Activated CD8-positive, alpha-beta memory T cell treated with anti-CD3 and anti-CD28 coated beads, Interleukin-2, amount 50 U/mL, for 4 hours (primary cell): ENCODE measurements at places on chromosomes 7 and 10.

- no peak for DNase-seq
These were observed 229.7 kb upstream of the PFKP start for GRCh38 chr10:2837674-2838073.

- DNase-seq, result no peak
These were observed 61.6 kb downstream of the A1CF start for GRCh38 chr10:50823789-50824188.

- no peak for DNase-seq
These were observed 15.4 kb upstream of the ANKRD1 start for GRCh38 chr10:90936276-90936659.

- no peak for DNase-seq
These were observed 35.3 kb upstream of the CYTH3 start for GRCh38 chr7:6307762-6308161.

DNA sequence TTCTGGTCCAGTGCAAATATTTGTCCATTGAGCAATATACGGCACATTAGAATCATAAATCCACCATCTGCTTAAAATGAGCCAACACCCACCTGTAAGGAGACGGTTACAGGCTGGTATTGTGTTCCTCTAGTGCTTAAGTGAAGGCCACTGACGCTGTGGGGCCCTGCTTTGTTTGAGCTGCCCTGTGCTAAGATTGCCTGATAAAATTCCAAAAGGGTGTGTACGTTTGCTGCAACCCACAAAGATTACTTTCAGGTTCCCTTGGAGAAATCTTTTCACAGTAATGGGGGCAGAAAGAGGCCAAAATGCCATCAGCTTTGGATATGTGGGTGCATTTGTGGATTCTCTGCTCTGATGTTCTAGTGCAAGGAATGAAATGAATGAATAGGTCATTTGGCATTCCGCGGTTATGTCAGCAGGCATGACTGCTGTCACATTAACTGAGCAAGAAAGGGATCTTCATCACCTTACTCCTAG lies 34.4 kb downstream of the AGR3 start:
- DNase-seq, result no peak

DNA sequence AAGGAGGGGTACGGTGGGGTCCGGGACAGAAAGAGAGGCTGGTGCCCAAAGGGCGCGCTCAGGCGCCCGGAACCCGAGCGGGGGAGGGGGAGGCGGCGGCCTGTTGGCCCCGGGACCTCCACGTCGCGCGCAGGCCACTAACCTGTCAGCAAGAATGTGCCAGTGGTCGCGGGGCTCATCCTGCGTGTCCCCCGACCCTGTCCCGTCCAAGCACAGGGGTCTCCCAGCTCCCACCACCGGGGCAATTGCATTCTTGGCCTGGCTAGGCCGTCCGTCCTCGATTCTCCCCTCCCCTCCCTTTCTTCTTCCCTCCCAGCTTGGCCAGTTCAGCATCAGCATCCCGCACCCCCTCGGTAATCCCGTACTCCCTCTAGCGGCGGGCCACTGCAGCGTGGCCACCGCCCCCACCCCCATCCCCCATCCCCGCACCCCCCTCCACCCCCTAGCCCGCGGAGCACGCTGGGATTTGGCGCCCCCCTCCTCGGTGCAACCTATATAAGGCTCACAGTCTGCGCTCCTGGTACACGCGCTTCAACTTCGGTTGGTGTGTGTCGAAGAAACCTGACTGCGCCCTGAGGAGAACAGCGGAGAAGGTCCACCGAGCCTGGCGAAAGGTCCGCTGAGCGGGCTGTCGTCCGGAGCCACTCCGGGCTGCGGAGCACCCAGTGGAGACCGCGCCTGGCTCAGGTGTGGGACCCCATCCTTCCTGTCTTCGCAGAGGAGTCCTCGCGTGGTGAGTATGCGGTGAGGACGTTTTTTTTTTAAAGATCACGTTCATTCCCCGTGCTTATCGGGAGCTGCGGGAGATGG lies at the start of gene SGCE:
Gene SGCE, minus strand, starts transcription at position 286 of the 810 bp plus-strand sequence. Its CDS starts 35 bp downstream, at position 251.
- DNase-seq, result peak; percentile 48

GRCh38 chr10:116952729-116953128 lies 52.3 kb downstream of the SHTN1 start:
- DNase-seq, result no peak

GRCh38 chr10:12479924-12480323 lies 130.6 kb downstream of the CAMK1D start:
- no peak for DNase-seq
